ENCODE measurements at places on chromosomes 4 and X.

- no peak for DNase-seq
Measured at GRCh38 chr4:7876201-7876875, 63.3 kb downstream of the AFAP1 start.

GRCh38 chr4:3740256-3740655 is 25.9 kb upstream of the ADRA2C start:
- DNase-seq: no peak

DNA sequence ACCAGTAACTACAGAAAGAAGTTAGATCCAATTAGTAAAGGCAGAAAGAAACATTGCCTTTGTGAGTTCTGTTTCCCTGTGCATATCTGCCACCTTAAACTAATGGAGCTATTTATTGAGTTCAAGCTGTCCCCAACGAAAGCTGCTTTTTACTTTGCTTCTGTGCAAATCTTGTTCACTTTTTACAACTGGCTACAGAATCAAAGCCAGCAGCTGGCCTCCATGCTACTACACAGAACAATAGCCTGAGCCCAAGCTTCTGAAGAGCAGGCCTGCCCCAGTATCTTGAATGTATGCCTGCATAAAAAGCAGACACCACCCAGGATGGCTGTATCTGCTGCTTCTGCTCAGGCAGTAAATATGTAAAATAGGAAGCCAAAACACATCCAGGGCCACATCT is 28.1 kb downstream of the ANK2 start:
- DNase-seq: no peak

DNA sequence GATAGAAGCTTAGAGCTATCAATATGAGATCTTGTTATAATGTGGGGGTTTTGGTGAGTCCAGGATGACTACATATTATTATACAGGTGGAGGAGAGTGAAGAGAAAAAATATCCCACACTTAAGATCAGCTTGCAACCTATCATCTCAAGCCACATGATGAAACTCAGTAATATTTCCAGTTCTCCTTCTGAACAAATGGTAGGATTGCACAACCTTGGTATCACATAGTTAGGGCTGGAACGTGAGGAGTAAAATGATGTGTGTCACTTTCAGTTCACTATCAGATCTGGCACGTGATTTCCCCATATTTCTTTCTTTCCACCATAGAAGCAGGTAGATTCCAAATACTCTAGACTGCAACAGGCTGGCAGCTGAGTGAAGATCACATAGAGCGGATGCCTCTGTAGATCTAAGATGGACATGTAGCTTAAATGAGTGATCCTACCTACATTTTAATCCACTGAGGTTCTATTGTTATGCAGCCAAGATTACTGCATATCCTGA is 150.6 kb upstream of the ANKRD50 start:
- DNase-seq: no peak

GRCh38 chr4:147571036-147571770 is 46.0 kb upstream of the TMEM184C start:
- DNase-seq: no peak

DNA sequence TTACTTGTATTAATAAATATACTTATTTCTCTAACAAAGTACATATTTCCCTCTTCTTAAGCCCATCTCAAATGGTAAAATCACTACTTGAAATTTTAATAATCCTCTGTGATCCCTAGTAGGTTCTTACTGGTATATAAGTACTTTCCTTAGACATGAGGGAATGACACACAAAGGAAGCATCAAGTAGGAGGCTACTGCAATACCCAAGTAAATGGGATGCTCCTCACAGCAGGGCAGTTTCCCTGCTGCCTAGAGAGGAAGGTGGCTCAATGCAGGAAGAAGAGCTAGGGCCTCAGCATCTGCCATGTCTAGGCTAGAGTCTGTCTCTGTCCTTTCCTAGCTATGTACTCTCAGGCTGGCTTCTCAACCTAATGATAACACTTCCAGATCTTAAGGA is 122.1 kb upstream of the DIPK2B start:
- DNase-seq: no peak

DNA sequence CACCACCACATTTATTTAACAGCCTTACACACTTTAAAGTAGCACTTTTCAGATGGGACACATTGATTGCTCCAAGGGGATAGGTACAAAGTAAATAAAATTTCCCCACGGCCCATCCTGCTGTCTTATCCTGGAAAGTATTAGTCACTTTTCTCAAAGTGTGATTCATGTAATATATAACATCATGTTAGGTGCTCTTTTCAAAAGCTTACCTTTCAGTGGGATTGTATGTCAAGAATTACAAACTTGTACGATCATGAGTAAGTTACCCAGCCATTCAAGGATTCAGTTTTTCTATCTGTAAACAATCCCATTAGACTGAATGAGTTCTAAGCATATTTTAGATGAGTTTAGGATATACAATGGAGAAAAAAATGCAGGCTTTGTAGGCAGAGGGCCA is 876.6 kb upstream of the GRID2 start:
- DNase-seq: no peak

DNA sequence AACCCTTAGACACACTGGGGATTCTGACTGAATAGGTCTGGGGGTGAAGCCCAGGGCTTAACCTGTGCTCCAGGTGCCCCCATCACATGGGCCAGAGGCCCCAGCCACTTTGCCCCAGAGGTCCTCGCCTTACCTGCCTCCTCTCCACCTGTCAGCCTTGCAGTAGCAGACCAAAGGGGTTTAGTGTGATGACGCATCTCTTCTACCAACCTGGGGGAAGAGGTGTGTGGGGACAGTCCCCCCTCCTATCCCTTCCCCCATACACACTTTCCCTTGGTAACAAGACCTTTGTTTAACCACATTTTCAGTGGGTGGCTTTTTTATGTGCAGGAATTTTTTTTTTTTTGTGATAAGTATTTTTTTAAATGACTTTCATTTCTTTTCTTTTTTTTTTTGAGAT is 6.3 kb downstream of the CLCN4 start:
- DNase-seq: no peak

Data from cortex of kidney (tissue), 1 donor.